Uterine smooth muscle cell (primary cell): ENCODE measurements at places on chromosomes 1 and 21. TPM values are rescaled to one million over a fixed set of nuclear protein-coding genes. Genes with fewer than 3 reads are reported as not detected.

The CTH gene
- total RNA-seq = 4.9 and 7.2 TPM in 2 replicates

The NUCKS1 gene
- total RNA-seq = 110 and 144 TPM in 2 replicates

The CHI3L2 gene
- total RNA-seq = 0.22 and 1.2 TPM in 2 replicates

The TRIM17 gene
- total RNA-seq = 0.25 and 0.33 TPM in 2 replicates
